Common myeloid progenitor, CD34-positive (primary cell): ENCODE measurements at places on chromosomes 16 and 17.

GRCh38 chr17:51818777-51819176, 339.7 kb downstream of the CA10 start:
- no peak for DNase-seq
- no peak overlapping the region for H3K4me3 ChIP-seq
- H3K36me3 ChIP-seq = no peaks in the 10 kb centered on the region
- no peak overlapping the region for H3K27ac ChIP-seq
- H3K27me3 ChIP-seq = peaks cover 2% of the 10 kb centered on the region
- no peaks in the 10 kb centered on the region for H3K4me1 ChIP-seq

DNA sequence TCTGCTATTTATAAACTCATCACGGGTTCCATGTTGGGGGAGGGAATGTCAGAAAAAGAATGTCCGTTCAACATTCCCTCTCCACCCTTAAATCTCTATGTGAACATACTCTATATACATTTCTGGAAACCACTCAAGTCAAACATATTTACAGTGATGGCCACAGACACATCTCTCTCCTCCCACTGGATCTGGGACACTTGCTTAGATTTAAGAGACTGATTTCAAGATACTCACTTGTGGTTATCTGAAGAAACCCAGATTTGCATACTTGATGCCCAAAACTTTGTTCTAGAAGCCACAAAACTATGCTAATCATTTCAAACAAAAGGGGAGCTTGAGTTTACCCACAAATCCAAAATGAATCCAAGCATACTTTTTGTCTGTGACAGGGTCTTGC, 182.9 kb upstream of the SOX9 start:
- DNase-seq = no peak
- H3K27me3 ChIP-seq = no peaks in the 10 kb centered on the region
- H3K36me3 ChIP-seq = no peaks in the 10 kb centered on the region
- no peak overlapping the region for H3K27ac ChIP-seq

DNA sequence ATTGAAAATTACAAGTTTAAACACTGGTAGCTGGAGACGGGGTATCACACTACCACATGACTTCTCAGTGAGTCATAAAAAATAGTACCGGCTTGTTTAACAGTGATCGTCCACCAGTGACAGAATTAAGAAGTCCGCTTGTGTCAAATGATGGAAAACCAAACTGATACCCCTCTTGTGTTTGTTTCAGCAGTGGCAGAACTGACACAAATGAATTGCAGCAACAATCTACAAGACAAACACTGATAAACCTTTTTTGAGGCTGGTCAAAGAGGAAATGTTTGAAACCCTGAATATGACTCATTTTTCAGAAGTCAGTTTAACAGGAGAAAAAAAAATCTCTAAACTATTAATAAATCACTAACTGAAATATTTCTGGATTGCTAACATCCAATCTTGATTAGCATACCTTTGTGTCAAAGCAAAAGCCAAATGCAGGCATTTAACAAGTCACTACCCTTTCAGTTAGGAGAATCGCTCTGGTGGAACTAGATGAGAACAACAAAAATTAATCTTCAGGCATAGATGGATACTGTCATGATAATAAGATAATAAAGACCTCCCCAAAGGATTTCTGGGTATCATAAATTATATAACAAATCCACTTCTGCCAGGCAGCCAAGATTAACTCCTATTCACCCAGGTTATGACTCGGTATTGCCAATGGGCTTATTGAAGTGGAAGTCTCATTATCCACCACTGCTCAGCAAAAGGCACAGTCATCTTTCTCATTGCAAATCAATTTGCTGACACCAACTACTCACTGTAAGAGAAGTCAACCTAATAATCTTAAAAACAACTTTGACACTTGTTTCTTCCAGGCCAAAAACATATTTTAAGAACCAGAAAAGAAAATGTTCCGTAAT, 20.8 kb downstream of the DCUN1D3 start:
- H3K27ac ChIP-seq = no peak overlapping the region
- H3K36me3 ChIP-seq = no peaks in the 10 kb centered on the region
- H3K4me3 ChIP-seq = no peak overlapping the region
- peaks cover 22% of the 10 kb centered on the region for H3K4me1 ChIP-seq

- H3K27ac ChIP-seq = no peak overlapping the region
- H3K36me3 ChIP-seq = peaks cover 3% of the 10 kb centered on the region
- no peak for DNase-seq
- no peaks in the 10 kb centered on the region for H3K4me1 ChIP-seq
- no peaks in the 10 kb centered on the region for H3K27me3 ChIP-seq
- no peak overlapping the region for H3K4me3 ChIP-seq
Measured at GRCh38 chr16:24049113-24049512, 207.0 kb upstream of the CACNG3 start.

GRCh38 chr17:51121620-51122472, 1.2 kb upstream of the SPAG9 start:
- no peaks in the 10 kb centered on the region for H3K27me3 ChIP-seq
- peak overlapping the region; percentile 70 for H3K4me3 ChIP-seq
- H3K27ac ChIP-seq = peak overlapping the region; percentile 95
- H3K36me3 ChIP-seq = no peaks in the 10 kb centered on the region

- H3K27me3 ChIP-seq = no peaks in the 10 kb centered on the region
- no peaks in the 10 kb centered on the region for H3K36me3 ChIP-seq
- DNase-seq = no peak
- H3K4me1 ChIP-seq = no peaks in the 10 kb centered on the region
Measured at GRCh38 chr17:57251211-57251787, 5.0 kb upstream of the MSI2 start.

- no peaks in the 10 kb centered on the region for H3K36me3 ChIP-seq
- no peaks in the 10 kb centered on the region for H3K27me3 ChIP-seq
- DNase-seq = no peak
- no peak overlapping the region for H3K27ac ChIP-seq
- H3K4me1 ChIP-seq = peaks cover 12% of the 10 kb centered on the region
- no peak overlapping the region for H3K4me3 ChIP-seq
Measured at GRCh38 chr16:57993438-57993837, 7.0 kb downstream of the ZNF319 start.

- H3K27me3 ChIP-seq = no peaks in the 10 kb centered on the region
- H3K27ac ChIP-seq = no peak overlapping the region
- no peak for DNase-seq
- H3K4me3 ChIP-seq = no peak overlapping the region
Measured at GRCh38 chr17:77779711-77780539, 178.6 kb upstream of the TNRC6C start.

GRCh38 chr16:17983847-17984639, 352.5 kb downstream of the NPIPA8 start:
- no peaks in the 10 kb centered on the region for H3K27me3 ChIP-seq
- no peak for DNase-seq
- H3K36me3 ChIP-seq = no peaks in the 10 kb centered on the region

DNA sequence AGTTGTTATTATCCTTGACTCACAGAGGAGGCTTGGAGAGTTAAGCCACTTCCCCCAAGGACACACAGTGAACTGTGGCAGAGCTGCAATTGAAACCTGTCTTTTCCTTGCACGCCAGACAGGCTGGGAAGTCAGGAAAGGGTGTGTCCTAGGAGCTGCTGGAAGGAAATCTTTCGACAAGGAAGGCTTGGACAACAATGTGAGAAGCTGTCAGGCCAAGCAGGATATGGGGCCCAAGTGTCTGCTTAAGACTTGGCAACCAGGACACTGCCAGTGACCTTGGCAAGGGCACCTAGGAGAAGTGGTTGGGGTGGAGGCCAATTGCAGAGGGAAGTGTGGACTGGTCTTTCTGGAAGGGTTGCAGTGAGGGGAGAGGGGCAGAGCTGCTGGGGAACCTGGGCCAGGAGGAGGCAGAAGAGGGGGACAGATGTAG, 2.1 kb upstream of the CAMKK1 start:
- no peak overlapping the region for H3K4me3 ChIP-seq
- no peak overlapping the region for H3K27ac ChIP-seq
- DNase-seq = no peak

DNA sequence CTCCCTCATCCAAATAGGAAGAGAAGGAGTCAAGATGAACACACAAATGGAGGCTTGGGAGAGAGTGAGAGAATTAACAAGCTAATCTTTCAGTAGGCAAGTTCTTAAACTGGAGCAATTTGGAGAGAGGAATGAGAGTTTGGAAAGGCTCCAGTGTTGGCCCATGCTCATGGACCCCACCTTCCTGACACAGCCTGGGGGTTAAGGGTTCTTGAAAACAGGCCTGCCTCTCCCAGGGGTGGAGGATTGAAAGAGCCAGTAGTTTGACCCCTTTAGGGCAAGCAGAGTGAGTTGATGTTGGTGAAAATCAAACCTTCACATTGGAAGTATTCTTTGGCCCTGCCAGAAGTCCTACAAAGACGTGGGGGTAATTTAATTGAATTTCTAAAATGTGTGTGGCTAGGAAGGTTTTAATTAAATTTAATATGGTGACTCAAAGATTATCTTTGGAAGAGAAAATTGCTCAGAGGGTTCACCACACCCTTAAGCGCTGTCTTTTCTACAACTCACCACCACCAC, 5.8 kb downstream of the HOXB3 start:
- no peaks in the 10 kb centered on the region for H3K27me3 ChIP-seq
- H3K4me1 ChIP-seq = peaks cover 80% of the 10 kb centered on the region
- no peak for DNase-seq
- no peak overlapping the region for H3K27ac ChIP-seq
- no peak overlapping the region for H3K4me3 ChIP-seq

GRCh38 chr17:55292094-55292493, 27.3 kb downstream of the HLF start:
- no peaks in the 10 kb centered on the region for H3K27me3 ChIP-seq
- peaks cover 18% of the 10 kb centered on the region for H3K36me3 ChIP-seq
- no peak overlapping the region for H3K4me3 ChIP-seq
- no peak for DNase-seq
- peaks cover 27% of the 10 kb centered on the region for H3K4me1 ChIP-seq

DNA sequence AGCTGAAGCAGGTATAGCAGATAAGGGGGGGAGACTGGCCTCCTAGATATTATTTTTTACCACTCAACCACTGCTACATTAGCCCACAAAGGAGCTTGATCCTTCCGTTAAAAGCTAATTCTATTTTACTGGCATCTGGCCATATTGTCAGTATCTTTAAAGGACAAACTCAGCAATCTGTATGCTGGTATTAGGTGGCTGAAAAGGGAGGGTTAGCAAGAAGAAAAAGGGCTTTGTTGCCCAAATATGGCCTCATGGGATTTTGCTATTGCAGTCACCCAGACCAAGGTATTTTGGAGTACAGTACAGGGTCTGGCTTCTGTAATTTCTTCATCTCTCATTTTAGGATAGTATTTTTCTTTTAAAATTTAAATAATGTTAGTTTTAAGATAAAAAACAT, 14.4 kb downstream of the RFWD3 start:
- peaks cover 62% of the 10 kb centered on the region for H3K36me3 ChIP-seq
- H3K27ac ChIP-seq = peak overlapping the region; percentile 29
- no peak for DNase-seq
- H3K27me3 ChIP-seq = no peaks in the 10 kb centered on the region
- H3K4me1 ChIP-seq = no peaks in the 10 kb centered on the region
- H3K4me3 ChIP-seq = no peak overlapping the region

DNA sequence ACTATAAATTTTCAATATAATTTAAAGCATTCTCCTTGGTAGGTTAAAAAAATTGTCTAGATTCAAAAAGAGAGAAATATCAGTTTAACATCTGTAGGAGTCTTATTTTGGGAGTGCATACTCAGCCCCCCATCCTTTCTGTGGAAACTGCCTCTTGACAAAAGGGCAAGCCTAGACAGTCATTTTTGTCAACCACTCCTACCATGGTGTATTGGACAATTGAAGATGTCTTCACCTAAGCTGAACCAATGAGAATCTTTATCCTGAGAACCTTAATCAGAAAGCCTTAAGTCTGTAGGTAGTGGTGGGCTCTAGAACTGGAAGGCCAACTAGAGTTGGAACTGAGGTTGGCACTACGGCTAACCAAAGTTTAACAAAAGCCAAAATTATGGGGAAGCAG, 65.7 kb upstream of the MED13 start:
- H3K4me1 ChIP-seq = no peaks in the 10 kb centered on the region
- H3K36me3 ChIP-seq = no peaks in the 10 kb centered on the region
- DNase-seq = no peak
- no peak overlapping the region for H3K4me3 ChIP-seq
- no peak overlapping the region for H3K27ac ChIP-seq

GRCh38 chr16:16163571-16163970, 59.7 kb downstream of the ABCC6 start:
- no peak for DNase-seq
- no peak overlapping the region for H3K27ac ChIP-seq
- no peaks in the 10 kb centered on the region for H3K4me1 ChIP-seq
- no peak overlapping the region for H3K4me3 ChIP-seq
- H3K36me3 ChIP-seq = peaks cover 2% of the 10 kb centered on the region

- DNase-seq = peak; percentile 64
- peaks cover 3% of the 10 kb centered on the region for H3K4me1 ChIP-seq
- no peaks in the 10 kb centered on the region for H3K27me3 ChIP-seq
- no peak overlapping the region for H3K27ac ChIP-seq
- no peaks in the 10 kb centered on the region for H3K36me3 ChIP-seq
Measured at GRCh38 chr17:68057531-68057952, 22.0 kb downstream of the KPNA2 start.

- H3K27me3 ChIP-seq = no peaks in the 10 kb centered on the region
- no peaks in the 10 kb centered on the region for H3K4me1 ChIP-seq
- no peak for DNase-seq
- no peaks in the 10 kb centered on the region for H3K36me3 ChIP-seq
- no peak overlapping the region for H3K4me3 ChIP-seq
- no peak overlapping the region for H3K27ac ChIP-seq
Measured at GRCh38 chr17:6380915-6381438, 53.9 kb downstream of the AIPL1 start.
